GM18507 (cell line): ENCODE measurements at places on chromosomes 13 and 19.

DNA sequence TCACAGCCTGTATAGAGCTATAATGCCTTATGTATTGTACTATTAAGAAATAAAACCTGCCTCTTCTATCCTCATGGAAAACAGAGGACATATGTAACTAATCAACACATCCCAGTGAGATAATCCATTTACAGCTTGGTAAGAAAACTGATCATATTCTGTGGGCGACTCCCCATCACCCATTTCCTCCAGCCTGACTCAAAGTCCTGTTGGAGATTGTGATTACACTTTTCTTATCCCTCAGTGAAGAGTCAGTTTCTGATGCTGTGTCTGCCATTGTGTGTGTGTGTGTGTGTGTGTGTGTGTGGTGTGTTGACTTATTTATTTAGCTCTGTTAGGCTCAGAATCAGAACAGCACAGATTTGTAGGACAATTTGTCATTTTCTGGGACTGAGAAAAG lies 212.8 kb downstream of the FGF9 start:
- DNase-seq = no peak

GRCh38 chr13:52925251-52925650 lies 76.8 kb upstream of the PCDH8 start:
- no peak for DNase-seq

- DNase-seq = no peak
These were observed 40.8 kb upstream of the TPP2 start for GRCh38 chr13:102555914-102556553.

DNA sequence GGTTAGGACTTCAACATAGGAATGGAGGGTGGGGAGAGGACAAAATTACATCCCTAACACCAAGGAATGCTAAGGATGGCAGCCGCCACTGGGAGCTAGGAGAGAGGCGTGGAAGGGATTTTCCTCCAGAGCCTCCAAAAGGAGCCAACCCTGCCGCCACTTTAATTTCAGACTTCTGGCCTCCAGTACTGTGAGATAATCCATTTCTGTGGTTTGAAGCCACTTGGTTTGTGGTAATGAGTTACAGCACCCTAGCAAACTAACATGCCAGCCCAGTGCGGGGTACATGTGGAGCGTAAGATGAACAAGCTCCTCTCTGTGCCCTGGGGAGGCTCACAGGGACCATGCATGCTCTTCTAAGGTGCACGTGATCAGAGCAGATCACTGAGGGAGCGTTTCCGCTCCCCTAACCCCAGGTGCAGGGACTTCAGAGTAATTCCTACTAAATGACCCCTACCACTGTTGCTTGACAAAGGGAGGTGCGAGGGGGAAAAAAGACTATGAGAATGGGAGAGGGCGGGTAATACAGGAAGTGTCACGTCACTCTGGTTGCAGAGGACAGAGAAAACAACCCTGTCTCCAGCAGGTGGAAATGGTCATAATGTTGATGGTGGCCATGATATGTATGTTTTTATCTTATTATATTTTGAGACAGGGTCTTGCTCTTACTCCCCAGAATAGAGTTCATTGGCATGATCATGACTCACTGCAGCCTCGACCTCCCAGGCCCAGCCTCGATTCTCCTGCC lies 12.0 kb downstream of the FPR1 start:
- DNase-seq = no peak

GRCh38 chr13:98527526-98527925 lies 49.4 kb downstream of the STK24 start:
- DNase-seq = no peak
